WTC11 (cell line): ENCODE measurements at places on chromosomes 2 and 18. TPM values are rescaled to one million over a fixed set of nuclear protein-coding genes. Genes with fewer than 3 reads are reported as not detected.

Gene TRIM43
- total RNA-seq, result 0.11 TPM in 1 of 3 replicates, not detected in the others

Gene APOB
- total RNA-seq, result 1.4 to 1.6 TPM (median 1.5 TPM) in 3 replicates

Gene SCG2
- total RNA-seq, result 0.07 to 0.23 TPM (median 0.11 TPM) in 3 replicates

Gene CFAP53
- 0.26 to 0.27 TPM (median 0.27 TPM) in 3 replicates for total RNA-seq

Gene GAL3ST2
- 0.73 to 0.98 TPM (median 0.78 TPM) in 3 replicates for total RNA-seq

Gene AKAIN1
- not detected in 3 replicates for total RNA-seq

Gene IHH
- total RNA-seq, result 0.11 TPM in 1 of 3 replicates, not detected in the others

Gene CRYBA2
- total RNA-seq, result not detected in 3 replicates

Gene FAM136A
- 81.0 to 83.9 TPM (median 81.4 TPM) in 3 replicates for total RNA-seq

- H3K4me3 ChIP-seq, result no peak overlapping the region
- no peak for DNase-seq
- peaks cover 4% of the 10 kb centered on the region; the same call in 1 of the 2 replicates for H3K36me3 ChIP-seq
- peaks cover 2% of the 10 kb centered on the region; the same call in 1 of the 2 replicates for H3K27me3 ChIP-seq
Observed at GRCh38 chr2:126503476-126503875, 152.5 kb upstream of the GYPC start.

GRCh38 chr2:84940831-84941412 lies 30.0 kb upstream of the KCMF1 start:
- no peak overlapping the region for H3K4me3 ChIP-seq
- H3K36me3 ChIP-seq, result no peaks in the 10 kb centered on the region
- H3K27ac ChIP-seq, result no peak overlapping the region; the same call in 1 of the 2 replicates
- DNase-seq, result no peak

GRCh38 chr18:48621815-48622555 lies 83.2 kb downstream of the CTIF start:
- no peaks in the 10 kb centered on the region for H3K36me3 ChIP-seq
- H3K4me3 ChIP-seq, result no peak overlapping the region
- H3K4me1 ChIP-seq, result peaks cover 43% of the 10 kb centered on the region
- H3K27ac ChIP-seq, result peak overlapping the region; percentile 72; the same call in 1 of the 2 replicates
- H3K27me3 ChIP-seq, result no peaks in the 10 kb centered on the region

GRCh38 chr18:46152436-46152807 lies 48.2 kb downstream of the HAUS1 start:
- peaks cover 37% of the 10 kb centered on the region for H3K4me1 ChIP-seq
- no peaks in the 10 kb centered on the region; the same call in 1 of the 2 replicates for H3K27me3 ChIP-seq
- H3K36me3 ChIP-seq, result no peaks in the 10 kb centered on the region
- DNase-seq, result no peak
- H3K4me3 ChIP-seq, result no peak overlapping the region
- no peak overlapping the region for H3K27ac ChIP-seq

- H3K27me3 ChIP-seq, result no peaks in the 10 kb centered on the region
- no peak overlapping the region for H3K4me3 ChIP-seq
- DNase-seq, result no peak
Observed at GRCh38 chr2:186349508-186349907, 136.6 kb upstream of the ZC3H15 start.

DNA sequence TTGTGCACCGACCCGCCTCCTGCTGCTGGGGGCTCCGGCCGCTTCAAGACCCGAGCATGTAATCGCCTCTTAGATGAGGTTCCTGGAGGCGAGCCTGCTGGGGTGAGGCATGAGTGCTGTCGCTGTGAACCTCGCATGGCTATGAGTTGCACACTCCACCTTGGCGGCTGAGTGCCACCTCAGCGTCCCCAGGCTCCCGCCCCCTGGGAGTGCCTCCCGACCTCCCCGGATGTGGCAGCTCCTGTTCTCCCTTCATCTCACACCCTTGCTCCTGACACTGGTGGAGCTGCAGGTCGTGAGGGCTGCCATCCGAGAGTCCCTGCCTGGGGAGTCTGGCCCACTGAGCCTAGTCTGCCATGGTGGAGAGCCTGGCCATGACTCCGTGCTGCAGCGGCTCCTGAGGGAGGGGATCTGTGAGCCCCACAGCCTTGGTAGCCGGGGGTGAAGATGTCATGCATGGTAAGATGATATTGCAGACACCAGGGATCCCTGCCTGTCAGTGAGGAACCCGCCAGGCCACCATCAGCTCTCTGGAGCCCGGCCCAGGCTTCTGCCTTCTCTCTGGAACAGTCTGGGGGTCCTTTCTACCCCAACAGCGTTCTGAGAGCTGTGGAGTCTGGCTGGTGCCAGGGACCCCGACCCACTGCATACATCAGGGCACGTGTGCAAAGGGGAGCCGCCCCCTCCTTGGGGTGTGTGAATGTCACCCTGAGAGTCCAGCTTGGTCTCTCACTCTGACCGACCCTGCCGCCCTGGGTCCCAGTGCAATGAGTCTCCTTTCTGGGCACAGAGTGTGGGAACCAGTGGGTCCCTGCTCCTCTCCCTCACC lies 61.6 kb upstream of the HS6ST1 start:
- no peak overlapping the region for H3K27ac ChIP-seq
- peaks cover 24% of the 10 kb centered on the region for H3K4me1 ChIP-seq
- H3K36me3 ChIP-seq, result no peaks in the 10 kb centered on the region
- H3K27me3 ChIP-seq, result peaks cover 3% of the 10 kb centered on the region; the same call in 1 of the 2 replicates

GRCh38 chr2:132515010-132515409 lies 98.4 kb downstream of the GPR39 start:
- H3K27ac ChIP-seq, result no peak overlapping the region
- no peak overlapping the region for H3K4me3 ChIP-seq
- no peak for DNase-seq
- H3K27me3 ChIP-seq, result no peaks in the 10 kb centered on the region
- H3K4me1 ChIP-seq, result no peaks in the 10 kb centered on the region

DNA sequence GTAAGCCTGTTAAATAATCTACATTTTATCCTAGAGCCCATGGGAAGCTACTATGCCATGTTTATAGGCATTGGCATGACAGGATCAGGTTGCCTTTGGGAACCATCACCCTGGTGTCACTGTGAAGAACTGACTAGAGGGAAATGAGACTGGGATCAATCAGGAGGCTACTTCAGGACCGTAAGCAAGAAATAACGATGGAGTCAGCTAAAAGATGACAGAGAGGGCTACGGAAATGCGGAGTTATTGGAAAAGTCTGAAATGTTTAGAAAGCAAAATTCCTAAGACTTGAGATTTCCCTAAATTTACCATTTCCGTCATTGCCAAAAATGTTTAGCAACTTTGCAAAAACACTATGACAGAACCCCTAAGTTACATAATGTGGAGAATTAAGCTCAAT lies 50.2 kb downstream of the TTC21B start:
- H3K4me1 ChIP-seq, result no peaks in the 10 kb centered on the region
- no peak overlapping the region for H3K27ac ChIP-seq
- H3K27me3 ChIP-seq, result no peaks in the 10 kb centered on the region
- H3K4me3 ChIP-seq, result no peak overlapping the region

DNA sequence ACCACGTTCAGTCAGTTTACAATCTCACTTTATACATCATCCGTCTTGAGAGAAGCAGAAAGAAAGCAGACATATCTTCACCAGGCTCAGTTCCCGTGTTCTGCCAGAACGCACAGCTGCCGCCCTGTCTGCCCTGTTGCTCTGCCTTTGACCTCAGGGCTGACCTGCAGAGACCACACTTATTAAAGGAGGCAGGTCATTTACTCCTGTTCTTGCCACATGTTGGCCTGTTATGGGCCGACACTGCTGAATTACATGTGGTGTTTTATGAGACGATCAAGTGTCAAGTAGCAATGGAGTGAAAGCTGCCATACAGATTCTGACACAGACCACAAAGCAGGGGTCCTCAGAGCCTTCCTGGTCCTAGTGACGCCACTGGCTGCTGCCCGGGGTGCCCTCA lies 232.2 kb downstream of the TTC32 start:
- H3K4me3 ChIP-seq, result no peak overlapping the region
- DNase-seq, result no peak
- H3K36me3 ChIP-seq, result no peaks in the 10 kb centered on the region
- no peak overlapping the region for H3K27ac ChIP-seq
- H3K27me3 ChIP-seq, result no peaks in the 10 kb centered on the region

DNA sequence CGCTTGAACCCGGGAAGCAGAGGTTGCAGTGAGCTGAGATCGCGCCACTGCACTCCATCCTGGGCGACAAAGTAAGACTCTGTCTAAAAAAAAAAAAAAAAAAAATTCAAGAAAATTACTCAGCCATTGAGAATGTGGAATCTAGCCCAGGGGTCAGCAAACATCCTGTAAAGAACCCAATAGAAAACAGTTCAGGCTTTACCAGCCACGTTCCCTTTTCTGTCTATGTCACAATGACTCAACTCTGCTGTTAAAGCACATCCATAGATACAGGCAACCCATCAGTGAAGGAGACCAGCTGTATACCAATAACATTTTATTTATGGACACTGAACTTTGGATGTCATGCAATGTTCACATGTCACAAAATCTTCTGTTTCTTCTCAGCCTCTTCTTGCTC lies 435.6 kb upstream of the GYPC start:
- no peak overlapping the region for H3K27ac ChIP-seq
- no peak overlapping the region for H3K4me3 ChIP-seq
- H3K27me3 ChIP-seq, result no peaks in the 10 kb centered on the region; the same call in 1 of the 2 replicates
- no peak for DNase-seq
- H3K4me1 ChIP-seq, result no peaks in the 10 kb centered on the region

DNA sequence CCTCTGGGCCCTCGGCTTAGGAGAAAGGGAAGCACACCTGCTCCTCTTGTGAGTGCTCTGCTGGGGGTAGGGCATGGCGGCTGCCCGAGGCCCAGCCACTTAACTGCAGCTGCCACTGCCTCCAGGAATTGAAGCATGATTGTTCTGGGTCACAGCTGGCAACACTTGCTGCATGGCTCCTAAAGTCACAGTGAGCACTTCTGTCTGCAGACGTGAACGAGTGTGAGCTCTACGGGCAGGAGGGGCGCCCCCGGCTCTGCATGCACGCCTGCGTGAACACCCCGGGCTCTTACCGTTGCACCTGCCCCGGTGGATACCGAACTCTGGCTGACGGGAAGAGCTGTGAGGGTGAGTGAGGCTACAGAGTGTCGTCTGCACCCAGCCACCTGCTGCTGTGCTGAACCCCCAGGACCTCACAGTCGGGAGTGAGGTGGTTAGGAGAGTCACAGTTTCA lies 44.4 kb downstream of the FBLN7 start:
- H3K27ac ChIP-seq, result no peak overlapping the region
- H3K27me3 ChIP-seq, result peaks cover 42% of the 10 kb centered on the region

DNA sequence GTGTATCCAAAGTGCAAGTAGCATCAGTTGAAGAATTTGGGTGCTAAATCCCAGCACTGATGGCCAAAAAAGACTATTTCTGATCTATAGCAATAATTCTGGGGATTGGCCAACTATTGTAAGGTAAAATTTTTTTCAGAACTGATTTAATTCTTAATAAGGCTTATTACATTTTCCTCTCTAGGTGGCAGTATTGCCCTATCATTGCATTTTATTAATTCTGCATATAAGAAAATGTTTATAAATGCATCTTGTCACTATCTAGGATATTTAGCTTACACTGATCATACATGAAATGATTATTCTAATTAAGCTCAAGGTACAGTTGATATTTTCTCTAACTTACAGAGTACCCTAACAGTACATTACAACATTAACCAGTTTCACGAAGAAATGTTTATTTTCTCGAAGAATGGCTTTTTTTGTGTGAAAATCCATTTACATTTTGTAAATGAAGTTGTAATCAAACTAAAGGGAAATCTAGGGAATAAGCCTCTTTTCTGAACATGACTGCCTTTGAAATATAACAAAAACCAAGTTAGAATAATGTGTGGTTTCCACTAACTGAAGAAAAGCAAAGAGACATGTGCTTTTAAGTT lies 11.0 kb downstream of the TTN start:
- peaks cover 9% of the 10 kb centered on the region for H3K36me3 ChIP-seq
- no peaks in the 10 kb centered on the region for H3K27me3 ChIP-seq
- no peak overlapping the region for H3K4me3 ChIP-seq
- no peak for DNase-seq
- H3K27ac ChIP-seq, result peak overlapping the region; percentile 16; the same call in 1 of the 2 replicates

GRCh38 chr2:185782223-185782769 lies 43.7 kb downstream of the FSIP2 start:
- no peaks in the 10 kb centered on the region for H3K36me3 ChIP-seq
- H3K27ac ChIP-seq, result no peak overlapping the region
- no peak overlapping the region for H3K4me3 ChIP-seq
- H3K4me1 ChIP-seq, result no peaks in the 10 kb centered on the region

GRCh38 chr18:49645841-49646351 lies 84.0 kb downstream of the LIPG start:
- H3K27ac ChIP-seq, result no peak overlapping the region
- DNase-seq, result no peak
- H3K27me3 ChIP-seq, result no peaks in the 10 kb centered on the region; the same call in 1 of the 2 replicates
- H3K36me3 ChIP-seq, result no peaks in the 10 kb centered on the region

GRCh38 chr2:199278099-199278498 lies 179.6 kb downstream of the SATB2 start:
- peaks cover 6% of the 10 kb centered on the region; the same call in 1 of the 2 replicates for H3K4me1 ChIP-seq
- H3K27me3 ChIP-seq, result peaks cover 4% of the 10 kb centered on the region; the same call in 1 of the 2 replicates
- DNase-seq, result no peak
- H3K27ac ChIP-seq, result no peak overlapping the region

DNA sequence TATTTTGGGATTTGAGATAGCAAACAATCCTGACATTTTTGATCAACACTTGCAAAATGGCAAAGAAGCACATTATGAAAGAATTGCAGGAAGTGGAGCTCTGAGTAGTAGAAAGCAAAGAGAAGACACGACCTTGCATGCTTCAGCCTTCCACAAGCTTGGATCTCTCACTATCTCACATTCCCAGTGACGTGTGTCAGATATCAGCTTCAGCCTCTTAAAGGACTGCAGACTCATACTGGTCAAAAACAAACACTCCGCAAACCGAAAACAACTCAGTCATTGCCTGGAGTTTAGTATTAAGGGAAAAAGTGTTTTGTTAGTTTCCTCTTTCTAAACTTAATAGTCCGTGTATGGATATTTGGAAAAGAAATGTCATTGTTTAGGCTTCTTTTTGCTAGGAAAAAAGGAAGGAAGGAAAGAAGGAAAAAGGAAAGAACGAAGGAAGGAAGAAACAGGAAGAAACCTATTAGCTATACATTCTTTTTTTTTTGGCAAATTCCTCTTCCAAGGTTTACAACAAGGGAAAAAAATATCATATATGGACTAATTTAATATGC lies 32.6 kb upstream of the SLC40A1 start:
- H3K4me3 ChIP-seq, result no peak overlapping the region
- H3K27me3 ChIP-seq, result no peaks in the 10 kb centered on the region
- H3K36me3 ChIP-seq, result no peaks in the 10 kb centered on the region

DNA sequence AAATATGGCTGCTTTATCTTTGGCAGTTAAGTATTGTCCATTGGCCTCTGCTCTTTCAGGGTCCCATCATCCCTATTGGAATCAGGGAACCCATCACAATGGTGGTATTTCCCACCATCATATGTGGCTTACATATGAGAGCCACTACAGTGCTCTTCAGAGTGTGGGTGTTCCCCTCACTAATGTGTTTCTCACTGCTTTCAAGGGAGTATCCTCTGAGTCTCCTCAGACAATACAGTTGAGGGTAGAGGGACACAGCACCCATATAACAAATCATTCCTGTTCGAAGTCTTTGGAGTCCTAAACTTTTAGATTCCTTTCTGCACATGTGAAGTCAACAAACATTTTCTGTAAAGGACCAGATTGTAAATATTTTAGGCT lies 48.8 kb upstream of the DNAJC10 start:
- DNase-seq, result no peak
- no peaks in the 10 kb centered on the region for H3K36me3 ChIP-seq
- no peak overlapping the region for H3K27ac ChIP-seq
- no peaks in the 10 kb centered on the region for H3K27me3 ChIP-seq
- H3K4me3 ChIP-seq, result no peak overlapping the region
